ENCODE measurements at places on chromosomes 2 and 18. TPM values are rescaled to one million over a fixed set of nuclear protein-coding genes. Genes with fewer than 3 reads are reported as not detected.

- DNase-seq, result no peak
These were observed 96.8 kb upstream of the SMAD7 start for GRCh38 chr18:49047540-49047939.

DNA sequence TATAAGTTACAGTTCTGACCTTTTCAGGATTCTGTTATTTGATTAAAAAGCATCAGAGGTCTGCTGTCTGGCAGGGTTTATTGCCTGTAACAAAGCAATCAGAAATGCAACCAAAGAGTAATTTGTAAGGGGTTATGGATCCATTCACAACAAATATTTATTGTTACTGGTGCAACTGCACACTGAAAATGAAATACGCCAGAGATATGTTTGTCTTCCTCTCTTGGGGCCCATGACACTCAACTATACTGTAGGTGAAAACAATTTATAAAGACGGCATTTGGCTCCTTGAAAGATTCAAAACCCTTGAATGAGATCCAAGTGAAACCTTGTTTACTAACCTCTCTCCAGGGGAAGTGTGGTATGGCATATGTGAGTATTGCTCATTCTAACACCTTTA is 452.2 kb downstream of the MBD2 start:
- no peak for DNase-seq

FAM124B gene
- total RNA-seq, result not detected

CLIP4 gene
- total RNA-seq, result 257 TPM

DLX2 gene
- total RNA-seq, result 9.9 TPM

DNA sequence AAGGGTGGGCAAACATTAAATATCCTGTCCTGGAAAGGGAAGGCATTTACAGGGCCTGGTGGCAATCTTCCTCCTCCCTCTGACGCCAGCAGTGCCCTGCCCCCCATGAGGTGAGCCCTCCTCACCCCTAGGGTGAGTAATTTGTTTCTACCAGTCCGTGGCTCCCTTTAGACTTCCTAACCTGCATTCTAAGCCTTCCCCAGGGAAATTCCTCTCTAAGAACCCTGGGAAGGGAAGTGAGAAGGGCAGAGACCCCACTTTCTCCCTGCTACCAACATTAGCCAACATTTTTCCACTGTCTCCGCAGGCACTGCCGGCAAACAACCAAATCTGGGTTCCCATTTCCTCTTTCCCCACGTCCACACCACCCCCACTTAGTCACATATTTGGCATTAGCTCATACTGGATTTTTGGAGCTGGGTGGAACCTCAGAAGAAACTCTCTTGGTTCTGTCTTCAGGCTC is 69.3 kb downstream of the NRP2 start:
- peak; percentile 75 for DNase-seq

DNA sequence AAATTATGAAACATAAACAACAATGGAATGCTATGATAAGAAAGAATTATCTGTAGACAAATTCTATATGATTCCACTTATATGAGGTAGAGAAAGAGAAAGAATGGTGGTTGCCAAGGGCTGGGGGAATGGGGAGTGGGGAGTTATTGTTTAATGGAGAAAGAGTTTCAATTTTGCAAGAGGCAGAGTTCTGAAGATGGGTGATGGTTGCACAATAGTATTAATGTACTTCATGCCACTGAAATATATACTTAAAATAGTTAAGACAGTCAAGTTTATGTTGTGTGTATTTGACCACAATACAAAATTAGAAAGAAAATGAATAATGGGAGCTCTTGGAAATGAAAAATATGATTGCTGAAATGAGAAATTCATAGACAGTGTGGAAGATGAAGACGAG is 22.6 kb upstream of the FAM117B start:
- no peak for DNase-seq

DNA sequence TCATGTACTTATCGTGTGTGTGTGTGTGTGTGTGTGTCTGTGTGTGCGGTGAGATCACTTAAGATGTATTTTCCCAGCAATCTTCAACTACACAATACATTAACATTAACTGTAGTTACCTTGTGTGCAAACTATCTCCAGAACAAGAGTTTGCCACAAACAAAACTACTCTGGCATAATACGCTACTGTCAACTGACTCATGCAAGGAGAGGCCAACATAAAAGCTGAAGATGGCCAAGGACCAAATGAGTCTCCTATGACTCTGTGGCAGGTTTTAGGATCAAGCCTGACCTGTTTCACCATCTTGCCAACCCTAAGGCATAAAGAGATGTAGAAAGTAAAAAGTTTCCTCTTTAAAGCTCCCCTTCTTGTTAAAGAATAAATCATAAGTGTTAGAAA is 20.1 kb downstream of the CYB5A start:
- peak; percentile 39 for DNase-seq

All from mammary epithelial cell (primary cell).